GM12891 (cell line): ENCODE measurements at places on chromosomes 2 and 18.

- no peak for DNase-seq
Measured at GRCh38 chr2:86491088-86491487, 49.9 kb downstream of the KDM3A start.

DNA sequence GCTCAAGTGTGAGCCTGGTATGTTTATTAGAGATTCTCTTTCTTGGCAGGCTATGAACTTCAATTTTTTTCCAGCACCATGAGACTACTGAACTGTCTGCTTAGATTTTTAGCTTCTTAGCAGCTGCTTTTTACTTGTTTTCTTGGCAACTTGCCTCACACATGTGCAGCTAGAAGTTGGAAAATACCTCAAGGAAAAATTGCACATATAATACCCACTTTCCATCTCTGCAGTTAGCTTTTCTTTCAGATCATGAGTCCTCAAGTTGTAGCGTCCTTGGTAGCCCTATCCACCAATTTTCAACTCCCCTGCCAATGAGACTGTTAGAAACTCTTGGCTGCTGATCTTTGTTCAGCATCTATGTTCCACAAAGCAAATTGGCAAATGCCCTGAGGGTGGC is 302.1 kb downstream of the HRH4 start:
- no peak for DNase-seq

DNA sequence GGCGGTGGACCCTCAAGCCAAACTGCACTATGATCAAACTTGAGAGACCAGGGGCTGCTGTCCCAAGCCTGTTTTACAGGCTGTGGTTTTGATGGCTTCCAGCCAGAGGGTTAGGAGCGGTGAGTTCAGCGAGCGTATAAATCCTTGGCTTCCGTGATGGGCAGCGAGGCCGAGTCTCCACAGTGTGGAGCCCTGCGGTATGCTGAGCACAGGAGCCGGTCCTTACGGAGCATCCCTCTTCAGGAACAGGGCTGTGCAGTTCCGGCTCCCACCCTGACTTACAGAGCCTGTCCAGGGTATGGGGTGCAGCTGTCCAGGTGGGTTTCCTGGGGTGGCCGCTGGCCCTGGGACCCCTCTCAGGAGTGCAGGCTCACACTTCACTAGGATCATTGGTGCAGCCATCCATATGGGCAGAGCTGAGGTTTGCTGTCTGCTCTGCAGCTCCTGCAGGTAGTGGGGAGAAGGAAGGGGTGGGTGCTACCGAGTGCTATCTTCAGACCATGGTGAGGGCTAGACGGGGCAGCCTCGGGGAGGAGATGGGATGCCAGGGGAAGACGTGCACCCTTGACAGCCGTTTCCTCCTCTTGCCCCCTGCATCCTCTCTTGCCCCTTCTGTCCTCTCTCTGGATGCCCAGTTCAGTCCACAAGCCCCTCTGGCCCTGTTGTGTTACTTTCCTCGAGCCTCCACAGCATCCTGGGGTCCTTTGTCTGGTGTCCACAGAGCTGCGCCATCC is 104.3 kb downstream of the FAM210A start:
- no peak for DNase-seq

- DNase-seq = no peak
Measured at GRCh38 chr2:41771710-41772109, 276.1 kb upstream of the PKDCC start.

DNA sequence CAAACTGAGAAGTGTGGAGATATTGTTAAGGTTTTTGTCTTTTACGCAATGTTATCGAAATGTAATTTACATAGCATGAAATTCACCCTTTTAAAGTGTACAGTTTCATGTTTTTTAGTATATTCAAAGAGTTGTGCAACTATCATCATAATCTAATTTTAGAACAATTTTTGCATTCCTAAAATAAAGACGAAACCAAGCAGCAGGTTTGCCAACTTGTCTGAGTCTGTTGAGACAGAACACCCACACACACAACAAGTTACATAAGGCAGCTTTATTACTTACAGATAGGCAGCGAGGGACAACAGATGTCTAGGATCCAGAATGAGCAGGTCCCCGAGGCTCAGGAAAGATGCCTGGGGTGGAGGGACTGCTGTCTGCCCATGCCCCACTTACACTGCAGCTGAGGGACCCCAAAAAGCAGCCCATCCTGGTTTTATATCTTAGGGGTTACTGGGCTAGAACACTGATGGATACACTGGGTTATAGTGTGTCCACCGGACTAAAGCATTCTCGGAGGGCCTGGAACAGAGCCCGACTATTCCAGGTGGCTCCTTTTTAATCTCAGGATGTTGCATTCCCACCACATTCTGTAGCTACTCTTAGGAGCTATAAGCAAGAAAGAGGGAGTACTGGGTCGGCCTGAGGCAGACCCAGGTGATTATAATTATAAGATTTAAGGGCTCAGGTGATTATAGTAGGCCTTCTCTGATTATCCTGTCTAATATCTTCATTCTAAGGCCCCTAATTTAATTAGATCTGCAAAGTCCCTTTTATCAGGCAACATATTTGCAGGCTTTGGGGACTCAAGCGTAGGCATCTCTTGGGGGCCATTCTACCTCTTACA is 150.2 kb upstream of the DOK6 start:
- no peak for DNase-seq

DNA sequence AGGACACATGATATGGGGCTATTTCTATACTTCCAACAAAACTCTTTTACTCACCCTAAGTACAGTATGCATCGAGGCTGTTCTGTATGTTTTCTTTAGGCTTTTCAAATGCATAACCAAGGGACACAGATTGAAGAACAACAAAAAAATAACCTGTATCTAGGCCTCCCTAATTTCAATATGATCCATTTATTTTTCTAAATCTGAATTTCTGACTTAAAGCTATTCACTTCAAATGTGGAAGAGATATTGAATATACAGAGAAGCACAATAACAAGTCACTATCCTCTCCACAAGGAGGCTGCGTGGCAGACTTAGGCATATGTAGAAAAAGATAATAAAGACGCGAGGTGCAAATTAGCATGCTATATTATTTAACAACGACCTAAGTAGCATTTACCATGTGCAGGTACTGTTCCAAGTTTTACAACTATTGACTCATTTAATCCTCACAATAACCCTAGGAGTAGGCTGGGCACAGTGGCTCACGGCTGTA is 39.3 kb upstream of the MFF start:
- DNase-seq = no peak

GRCh38 chr18:2792395-2792794 is 54.4 kb upstream of the EMILIN2 start:
- no peak for DNase-seq
